Activated T-cell treated with anti-CD3 and anti-CD28 coated beads for 48 hours (primary cell): ENCODE measurements at places on chromosomes 1 and 21.

GRCh38 chr21:18499761-18500376 lies 96.3 kb upstream of the TMPRSS15 start:
- peak; percentile 1 for DNase-seq

DNA sequence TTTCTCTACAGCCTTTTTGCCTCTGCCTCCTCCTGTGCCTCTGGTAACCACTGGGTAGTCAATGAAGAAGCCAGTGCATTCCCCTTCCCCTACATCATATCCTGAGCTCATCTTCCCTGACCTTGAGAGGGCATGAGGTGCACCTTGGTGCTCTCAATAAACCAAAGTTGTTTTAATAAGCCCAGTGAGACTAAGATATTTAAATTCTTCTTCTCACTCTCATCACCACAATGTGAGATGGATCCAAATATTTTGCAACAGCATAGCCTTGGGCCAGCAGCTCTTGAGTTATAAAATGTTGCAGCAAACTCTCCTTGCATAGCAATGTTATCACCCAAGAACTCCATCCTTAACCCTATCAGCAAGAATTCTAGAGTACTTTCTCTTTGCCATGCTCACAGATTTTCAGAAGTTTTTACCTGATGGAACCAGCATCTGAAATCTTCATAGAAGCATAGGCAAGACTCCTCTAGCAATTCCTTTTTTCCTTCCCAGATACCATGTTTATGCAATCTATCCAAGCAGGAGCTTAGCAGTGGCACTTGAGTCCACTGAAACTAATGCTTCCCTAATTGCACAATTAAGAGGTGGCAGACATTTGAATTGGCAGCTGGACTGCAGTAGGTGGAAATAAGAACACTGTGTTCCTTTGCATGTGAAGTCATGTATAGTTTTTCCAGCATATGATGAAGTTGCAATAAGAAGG lies 36.8 kb downstream of the CDC7 start:
- DNase-seq, result no peak

DNA sequence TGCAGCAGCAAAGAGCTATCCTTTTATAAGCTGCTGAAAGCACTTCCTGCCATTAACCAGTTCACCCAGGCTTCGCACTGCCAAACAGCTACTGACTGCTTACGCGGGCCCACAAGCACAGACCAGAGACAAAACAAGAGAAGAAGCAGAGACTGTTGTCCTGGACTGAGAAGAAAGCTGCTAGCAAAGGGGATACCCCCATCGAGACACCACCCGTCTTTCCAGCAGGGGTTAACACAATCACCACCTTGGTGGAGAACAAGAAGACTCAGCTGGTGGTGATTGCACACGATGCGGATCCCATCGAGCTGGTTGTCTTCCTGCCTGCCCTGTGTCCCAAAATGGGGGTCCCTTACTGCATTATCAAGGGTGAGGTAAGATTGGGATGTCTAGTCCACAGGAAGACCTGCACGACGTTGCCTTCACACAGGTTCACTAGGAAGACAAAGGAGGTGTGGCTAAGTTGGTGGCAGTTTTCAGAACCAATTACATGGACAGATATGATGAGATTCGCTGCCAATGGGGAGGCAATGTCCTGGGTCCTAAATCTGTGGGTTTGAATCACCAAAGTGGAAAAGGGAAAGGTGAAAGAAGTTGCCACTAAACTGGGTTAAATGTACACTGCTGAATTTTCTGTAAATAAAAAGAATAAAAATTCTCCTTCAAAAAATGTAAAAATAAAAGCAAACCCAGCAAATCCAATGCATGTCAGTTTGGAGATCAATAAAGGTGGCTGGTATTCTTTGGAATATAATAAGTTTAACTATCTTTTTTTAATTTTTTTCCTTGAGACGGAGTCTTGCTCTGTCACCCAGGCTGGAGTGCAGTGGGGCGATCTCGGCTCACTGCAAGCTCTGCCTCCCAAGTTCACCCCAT lies 1.2 kb downstream of the FMO5 start:
- DNase-seq, result no peak

GRCh38 chr1:175188936-175189335 lies 3.6 kb downstream of the KIAA0040 start:
- DNase-seq, result peak; percentile 39

DNA sequence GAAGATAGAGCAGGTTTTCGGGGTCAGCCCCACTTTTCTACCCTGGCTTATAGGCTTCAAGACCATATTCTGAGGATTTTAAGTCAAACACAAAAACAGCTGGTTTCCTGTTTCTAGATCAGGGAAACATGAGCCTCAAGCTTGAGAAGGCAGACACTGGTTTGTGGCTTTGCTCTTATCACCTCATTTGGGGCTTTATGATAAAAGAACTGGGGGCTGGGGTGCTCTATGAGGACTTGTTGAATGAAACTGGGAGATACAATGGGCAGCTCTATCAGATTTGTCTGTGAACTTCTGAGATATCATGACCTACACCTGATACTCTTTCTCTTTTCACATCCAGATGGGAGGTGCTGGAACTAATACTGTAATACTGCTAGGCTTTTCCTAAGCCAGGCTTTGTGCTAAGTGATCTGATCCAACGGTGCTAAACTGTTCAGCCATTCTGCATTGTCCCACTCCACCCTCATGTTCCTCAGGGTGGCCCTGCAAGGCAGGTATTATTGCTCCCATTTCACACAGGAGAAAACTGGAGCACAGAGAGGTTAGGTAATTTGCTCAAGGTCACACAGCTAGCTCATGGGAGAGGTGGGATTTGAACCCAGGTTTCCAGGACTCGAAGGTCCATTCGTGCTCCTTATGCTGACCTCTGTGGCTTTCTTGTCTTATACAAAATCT lies 6.6 kb downstream of the AJAP1 start:
- DNase-seq, result no peak

GRCh38 chr1:53024117-53024516 lies 37.9 kb upstream of the PODN start:
- no peak for DNase-seq

DNA sequence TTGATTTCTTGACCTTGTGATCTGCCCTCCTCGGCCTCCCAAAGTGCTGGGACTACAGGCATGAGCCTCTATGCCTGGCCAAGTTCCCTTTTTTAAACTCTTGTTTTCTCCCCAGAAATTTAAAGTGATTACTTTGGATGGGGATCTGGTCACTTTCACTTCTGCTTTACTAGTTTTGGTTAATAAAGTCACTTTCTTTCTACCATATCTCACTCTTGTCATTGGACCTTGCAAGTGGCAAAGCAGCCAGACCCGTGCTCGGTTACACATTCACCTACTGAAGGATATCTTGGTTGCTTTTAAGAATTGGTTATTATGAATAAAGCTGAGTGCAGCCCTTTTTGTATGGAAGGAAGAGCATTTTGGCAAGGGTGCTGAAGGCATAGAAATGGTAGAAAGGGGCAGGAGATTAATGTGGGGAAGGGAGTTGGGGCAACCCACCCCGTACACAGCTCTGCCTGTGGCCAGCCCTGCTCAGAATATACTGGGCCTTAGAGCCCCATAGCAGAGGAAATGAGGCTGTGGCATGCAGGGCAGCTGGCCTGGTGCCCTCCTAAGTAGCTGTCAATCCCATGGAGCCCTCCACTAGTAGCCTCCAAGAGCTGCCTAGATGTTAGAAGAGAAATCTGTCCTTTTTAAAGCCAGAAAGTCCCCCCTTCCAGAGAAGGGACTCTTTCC lies 40.7 kb downstream of the CD2 start:
- no peak for DNase-seq

GRCh38 chr1:9696793-9697192 lies 45.3 kb downstream of the PIK3CD start:
- DNase-seq, result no peak

DNA sequence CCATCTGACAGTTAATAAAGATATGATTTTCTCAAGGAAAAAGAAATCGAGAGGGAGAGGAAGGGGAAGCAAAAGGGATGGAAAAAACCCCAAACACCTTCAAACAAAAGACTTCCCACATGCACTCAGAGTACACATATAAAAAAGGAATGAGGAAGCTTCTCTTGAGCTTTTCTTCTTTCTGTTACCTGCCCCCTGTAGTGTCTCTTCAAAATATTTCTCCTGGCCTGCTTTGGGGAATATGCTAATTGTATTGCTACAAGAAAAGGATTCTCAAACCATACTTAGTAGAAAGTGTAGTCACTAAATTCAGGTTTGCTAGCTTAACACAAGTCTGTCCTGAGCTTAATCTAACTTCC lies 58.7 kb downstream of the KIF14 start:
- DNase-seq, result no peak

- no peak for DNase-seq
These were observed 9.3 kb upstream of the CTRC start for GRCh38 chr1:15428815-15429435.

DNA sequence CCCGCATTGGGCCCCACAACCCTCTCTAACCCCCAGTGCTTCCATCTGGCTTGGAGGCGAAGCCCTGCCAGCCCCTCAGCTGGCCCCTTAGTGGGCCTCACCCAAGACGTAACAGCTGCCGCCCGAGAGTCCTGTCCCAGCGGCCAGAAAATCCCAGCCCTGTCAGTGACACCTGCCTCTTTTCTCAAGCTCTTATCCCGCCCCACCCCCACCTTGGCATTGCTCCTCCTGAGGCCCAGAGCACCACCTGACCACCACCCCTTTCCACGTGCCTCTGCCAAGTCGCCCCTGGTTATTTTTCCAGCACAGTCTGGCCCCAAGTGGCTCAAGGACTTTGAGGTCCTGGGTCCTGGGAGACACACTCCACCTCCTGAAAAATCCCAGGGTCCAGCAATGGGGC lies 5.9 kb upstream of the CTRC start:
- no peak for DNase-seq

GRCh38 chr1:168338589-168339503 lies 58.2 kb downstream of the TBX19 start:
- DNase-seq, result no peak

DNA sequence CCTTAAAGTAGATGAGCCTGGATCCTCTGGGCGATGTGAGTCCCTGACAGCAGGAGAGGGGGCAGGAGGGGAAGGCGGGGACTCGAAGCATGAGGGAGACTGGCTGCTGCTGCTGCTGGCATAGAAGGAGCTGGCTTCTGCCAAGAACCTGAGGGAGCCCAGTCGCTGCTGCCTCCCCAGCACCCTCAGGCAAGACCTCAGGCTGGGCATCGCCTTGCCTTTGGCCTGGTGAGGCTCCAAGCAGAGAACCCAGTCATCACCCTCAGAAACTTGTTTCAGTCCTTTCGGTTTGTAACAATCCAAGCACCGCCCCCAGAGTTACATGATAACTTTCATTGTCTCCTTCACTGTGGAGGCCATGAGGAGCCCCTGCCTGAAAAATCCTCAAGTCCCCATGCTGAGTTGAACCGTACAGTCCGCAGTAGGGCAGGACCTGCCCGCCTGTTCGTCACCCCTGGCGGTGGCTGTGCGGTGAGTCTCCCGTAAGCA lies 38.8 kb downstream of the POFUT2 start:
- DNase-seq, result no peak

DNA sequence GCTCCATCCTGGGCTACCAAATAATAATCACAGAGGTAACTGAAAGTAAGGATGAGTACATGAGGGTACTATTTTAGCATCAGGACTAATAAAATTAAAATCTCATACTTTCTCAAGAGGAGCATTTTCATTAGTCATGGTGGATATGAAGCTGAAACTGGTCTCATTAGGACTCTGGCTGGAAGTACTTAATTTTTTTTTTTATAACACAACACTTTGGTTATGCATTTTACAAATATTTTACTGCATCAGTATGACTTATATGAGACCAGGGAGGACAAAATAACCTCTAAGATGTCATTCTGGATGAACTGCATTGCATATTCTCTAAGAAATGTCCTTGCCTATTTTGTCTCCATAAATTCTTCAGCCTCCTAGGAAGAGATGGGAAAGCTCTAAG lies 290.9 kb downstream of the HLX start:
- DNase-seq, result no peak

DNA sequence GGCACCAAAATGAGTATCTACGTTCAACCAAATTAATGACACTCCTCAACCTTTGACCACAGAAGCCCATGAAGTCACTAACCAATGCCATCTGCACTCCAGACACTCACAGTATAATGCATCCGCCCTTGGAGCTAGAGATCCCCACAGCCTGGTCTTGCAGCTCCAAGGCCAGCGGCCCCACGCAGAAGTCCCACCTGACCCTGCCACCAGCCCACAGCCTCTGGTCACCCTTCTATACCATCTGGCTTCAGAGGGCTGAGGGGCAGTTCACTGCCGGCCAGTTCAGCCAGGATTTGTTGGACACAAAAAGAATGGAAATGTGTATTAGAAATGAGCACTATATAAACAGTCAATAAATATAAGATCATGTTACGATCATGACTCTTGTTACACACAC lies 211.2 kb downstream of the RRAGC start:
- no peak for DNase-seq

DNA sequence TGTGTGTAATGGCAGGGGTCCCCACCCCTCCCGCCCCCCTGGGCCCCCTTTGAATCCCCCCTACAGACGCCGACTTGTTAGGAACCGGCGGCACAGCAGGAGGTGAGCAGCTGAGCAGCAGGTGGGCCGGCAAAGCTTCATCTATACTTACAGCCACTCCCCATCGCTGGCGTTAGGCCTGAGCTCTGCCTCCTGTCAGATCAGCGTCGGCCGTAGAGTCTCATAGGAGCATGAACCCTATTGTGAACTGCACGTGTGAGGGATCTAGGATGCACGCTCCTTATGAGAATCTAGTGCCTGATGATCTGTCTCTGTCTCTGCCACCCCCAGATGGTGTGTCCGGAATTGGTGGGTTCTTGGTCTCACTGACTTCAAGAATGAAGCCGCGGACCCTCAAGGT lies 14.9 kb upstream of the VPS26C start:
- no peak for DNase-seq

- no peak for DNase-seq
These were observed 124.2 kb downstream of the GALNT2 start for GRCh38 chr1:230191079-230191804.

GRCh38 chr1:9292361-9293240 lies at the start of gene SPSB1:
TSS of gene SPSB1 (plus strand) at chr1:9292894. CDS start at chr1:9355892, 62,998 bp downstream.
- DNase-seq, result peak; percentile 65
